Urinary bladder (tissue), 4 donors: ENCODE measurements at places on chromosomes 3 and 15. TPM values are rescaled to one million over a fixed set of nuclear protein-coding genes. Genes with fewer than 3 reads are reported as not detected.

The KNL1 gene
- 39.5 TPM for total RNA-seq

The ENTPD3 gene
- total RNA-seq: 8.5 TPM

The C2CD4A gene
- total RNA-seq: 0.11 TPM

The TM4SF4 gene
- total RNA-seq: not detected

The ULK3 gene
- 16.1 TPM for total RNA-seq

The NMB gene
- 1.6 TPM for total RNA-seq

The SMCO1 gene
- not detected for total RNA-seq

The CCR9 gene
- total RNA-seq: not detected

The SLC28A2 gene
- not detected for total RNA-seq

The ACP3 gene
- 3.2 TPM for total RNA-seq

The LRRC49 gene
- 35.3 TPM for total RNA-seq

The SPSB4 gene
- total RNA-seq: 5.6 TPM

The BDH1 gene
- 6.9 TPM for total RNA-seq

The MAP4 gene
- total RNA-seq: 120 TPM

The AADAC gene
- total RNA-seq: 0.69 TPM

The CNTN6 gene
- 10.2 TPM for total RNA-seq

The GP5 gene
- 0.90 TPM for total RNA-seq

The GALK2 gene
- 49.8 TPM for total RNA-seq

The ESYT3 gene
- 3.2 TPM for total RNA-seq

The SETD2 gene
- 95.7 TPM for total RNA-seq

The PIF1 gene
- total RNA-seq: 4.1 TPM

The ZIC1 gene
- total RNA-seq: not detected

The MYZAP gene
- total RNA-seq: 19.2 TPM

The C15orf62 gene
- 0.11 TPM for total RNA-seq

The TIMP4 gene
- 1.3 TPM for total RNA-seq
